CD4-positive, alpha-beta T cell (primary cell): ENCODE measurements at places on chromosomes 11 and 22. TPM values are rescaled to one million over a fixed set of nuclear protein-coding genes. Genes with fewer than 3 reads are reported as not detected.

DNA sequence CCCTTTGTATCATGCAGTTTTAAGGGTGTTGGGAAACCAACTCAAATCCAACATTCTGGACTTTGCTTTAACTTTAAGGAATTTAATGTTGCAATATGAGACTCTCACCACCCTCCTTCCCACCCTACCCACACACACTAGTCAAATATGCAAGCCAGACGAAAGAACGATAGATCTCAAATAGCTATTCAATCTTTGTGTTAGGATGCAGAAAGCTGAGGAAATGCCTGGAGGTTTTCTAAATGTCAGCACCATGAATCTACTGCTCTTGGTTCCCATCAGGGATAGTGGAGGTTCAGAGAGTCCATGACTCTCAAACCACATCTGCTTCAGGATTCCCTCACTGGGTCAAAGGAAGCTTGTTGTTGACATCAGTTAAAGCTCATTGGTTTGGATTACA, 33.7 kb downstream of the EXPH5 start:
- H3K36me3 ChIP-seq, result no peaks in the 10 kb centered on the region
- H3K4me3 ChIP-seq, result no peak overlapping the region
- no peak overlapping the region for H3K27ac ChIP-seq
- peaks cover 3% of the 10 kb centered on the region for H3K4me1 ChIP-seq
- no peaks in the 10 kb centered on the region for H3K27me3 ChIP-seq
- DNase-seq, result no peak

DNA sequence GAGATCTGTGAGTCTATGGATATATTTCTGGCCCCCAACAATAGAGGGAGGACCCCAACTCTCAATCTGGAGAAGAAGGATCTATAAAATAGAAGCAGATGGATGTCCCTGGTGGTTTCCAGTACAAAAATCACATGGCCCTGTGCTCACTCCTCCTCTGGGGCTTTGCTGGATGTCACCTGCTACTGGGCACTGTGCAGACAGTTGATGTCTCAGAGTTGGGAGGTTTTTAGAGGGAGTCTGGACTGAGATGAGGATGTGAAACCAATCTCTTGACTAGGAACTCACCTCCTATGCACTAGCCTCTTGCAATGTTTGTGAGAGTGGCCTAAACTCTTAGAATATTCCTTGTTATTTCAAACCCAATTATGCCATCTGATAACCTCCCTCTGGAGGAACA, 107.2 kb downstream of the SCN3B start:
- DNase-seq, result no peak
- no peaks in the 10 kb centered on the region for H3K27me3 ChIP-seq
- no peak overlapping the region for H3K27ac ChIP-seq
- no peak overlapping the region for H3K4me3 ChIP-seq
- H3K36me3 ChIP-seq, result no peaks in the 10 kb centered on the region
- H3K4me1 ChIP-seq, result no peaks in the 10 kb centered on the region

DNA sequence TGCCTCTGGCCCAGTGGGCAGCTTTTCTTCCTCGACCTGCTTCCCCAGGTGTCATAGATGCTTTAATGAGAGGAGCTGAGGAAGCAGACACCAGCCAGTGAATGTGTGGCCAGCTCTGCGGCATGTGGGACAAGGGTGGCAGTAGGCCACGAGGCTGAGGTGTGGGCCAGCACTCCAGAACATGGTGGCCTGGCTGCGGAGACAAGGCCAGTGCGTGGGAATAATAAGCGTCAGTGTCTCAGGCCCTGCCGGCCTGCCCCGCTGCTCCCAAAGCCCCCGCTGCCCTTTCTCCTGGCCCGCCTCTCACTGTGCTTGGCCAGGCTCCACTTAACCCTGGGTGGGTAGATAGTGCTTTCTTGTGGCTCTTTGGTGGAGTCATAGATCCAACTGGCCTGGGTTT, 2.1 kb downstream of the MAPK8IP1 start:
- no peak overlapping the region for H3K27ac ChIP-seq
- H3K4me1 ChIP-seq, result peaks cover 13% of the 10 kb centered on the region
- no peaks in the 10 kb centered on the region for H3K36me3 ChIP-seq
- no peak for DNase-seq

GRCh38 chr11:46492532-46492931, 101.0 kb upstream of the CHRM4 start:
- H3K36me3 ChIP-seq, result peaks cover 53% of the 10 kb centered on the region
- peaks cover 5% of the 10 kb centered on the region for H3K4me1 ChIP-seq
- no peak overlapping the region for H3K4me3 ChIP-seq

- H3K27ac ChIP-seq, result no peak overlapping the region
- H3K27me3 ChIP-seq, result peaks cover 6% of the 10 kb centered on the region
- no peaks in the 10 kb centered on the region for H3K4me1 ChIP-seq
- H3K4me3 ChIP-seq, result no peak overlapping the region
- H3K36me3 ChIP-seq, result no peaks in the 10 kb centered on the region
- no peak for DNase-seq
These were observed 7.1 kb downstream of the ABCG4 start for GRCh38 chr11:119155733-119156492.

- no peaks in the 10 kb centered on the region for H3K4me1 ChIP-seq
- no peak for DNase-seq
- H3K4me3 ChIP-seq, result no peak overlapping the region
These were observed 392.6 kb upstream of the SYN3 start for GRCh38 chr22:33450756-33451155.

- H3K4me1 ChIP-seq, result no peaks in the 10 kb centered on the region
- no peak overlapping the region for H3K27ac ChIP-seq
- H3K27me3 ChIP-seq, result peaks cover 21% of the 10 kb centered on the region
- no peak for DNase-seq
- no peaks in the 10 kb centered on the region for H3K36me3 ChIP-seq
These were observed 57.8 kb upstream of the PTPN5 start for GRCh38 chr11:18849406-18849805.

GRCh38 chr22:50677493-50678217, 5.0 kb downstream of the SHANK3 start:
- H3K4me1 ChIP-seq, result peaks cover 18% of the 10 kb centered on the region
- no peaks in the 10 kb centered on the region for H3K36me3 ChIP-seq
- H3K27me3 ChIP-seq, result peaks cover 20% of the 10 kb centered on the region
- H3K4me3 ChIP-seq, result no peak overlapping the region

DNA sequence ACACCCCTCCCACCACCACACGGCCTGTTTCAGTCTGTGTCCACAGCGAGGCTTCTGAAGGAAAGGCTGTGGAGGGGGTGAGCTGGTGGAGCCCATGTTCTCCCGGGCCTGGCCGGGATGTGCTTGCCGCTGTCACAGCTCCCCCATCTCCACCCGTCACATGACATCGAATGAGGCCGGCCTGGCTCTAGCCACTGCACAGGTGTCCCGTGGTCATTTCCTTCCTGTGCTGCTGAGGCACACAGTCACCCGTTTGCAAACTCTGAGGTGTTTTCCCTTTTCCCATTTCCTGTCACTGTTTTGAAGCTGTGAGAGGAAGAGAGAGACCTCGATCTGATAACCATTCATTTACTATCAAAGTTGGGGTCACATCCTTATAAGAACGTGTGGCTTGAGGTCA, 55.7 kb upstream of the CLDN5 start:
- H3K36me3 ChIP-seq, result no peaks in the 10 kb centered on the region
- H3K4me1 ChIP-seq, result peaks cover 33% of the 10 kb centered on the region
- peak overlapping the region; percentile 30 for H3K27ac ChIP-seq
- H3K4me3 ChIP-seq, result no peak overlapping the region

DNA sequence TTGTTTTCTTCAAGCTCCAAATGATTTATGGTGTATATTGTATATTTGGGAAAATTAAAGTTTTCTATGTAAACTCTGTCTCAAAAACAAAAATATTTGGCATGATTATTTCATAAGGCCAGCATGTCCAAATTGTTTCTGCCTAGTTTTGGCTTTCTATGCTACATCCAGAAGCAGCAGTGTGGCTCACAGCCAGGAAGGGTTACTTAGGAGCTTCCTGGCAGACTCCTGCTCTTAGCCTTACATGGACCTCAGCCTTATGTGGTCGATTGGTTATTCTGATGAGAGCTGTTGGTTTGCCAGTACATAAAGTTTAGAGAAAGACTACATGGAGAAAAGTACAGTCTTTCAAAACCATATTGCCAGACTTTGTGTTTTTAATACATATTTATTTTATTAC, 297.7 kb upstream of the FAT3 start:
- no peak overlapping the region for H3K4me3 ChIP-seq
- H3K27me3 ChIP-seq, result no peaks in the 10 kb centered on the region
- H3K4me1 ChIP-seq, result no peaks in the 10 kb centered on the region
- H3K36me3 ChIP-seq, result no peaks in the 10 kb centered on the region
- DNase-seq, result no peak
- H3K27ac ChIP-seq, result no peak overlapping the region

DNA sequence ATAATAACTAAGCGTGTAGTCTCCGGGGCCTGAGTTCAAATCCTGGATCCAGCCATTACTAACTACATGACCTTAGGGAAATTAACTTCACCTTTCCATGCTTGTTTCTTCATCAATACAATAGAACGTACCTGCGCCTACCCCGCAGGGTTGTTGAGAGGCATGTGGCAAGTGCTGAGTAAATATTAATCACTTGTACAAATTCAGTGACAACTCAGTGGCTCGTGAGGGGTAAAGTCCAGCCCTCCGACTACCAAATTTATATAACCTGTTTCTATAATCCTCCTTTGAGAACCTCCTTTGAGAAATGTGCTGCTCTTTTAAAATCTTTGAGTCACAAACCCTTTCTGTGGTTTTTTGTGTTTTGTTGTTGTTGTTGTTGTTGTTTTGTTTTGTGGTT, 49.8 kb downstream of the FEZ1 start:
- H3K4me3 ChIP-seq, result no peak overlapping the region
- DNase-seq, result no peak
- H3K36me3 ChIP-seq, result no peaks in the 10 kb centered on the region

DNA sequence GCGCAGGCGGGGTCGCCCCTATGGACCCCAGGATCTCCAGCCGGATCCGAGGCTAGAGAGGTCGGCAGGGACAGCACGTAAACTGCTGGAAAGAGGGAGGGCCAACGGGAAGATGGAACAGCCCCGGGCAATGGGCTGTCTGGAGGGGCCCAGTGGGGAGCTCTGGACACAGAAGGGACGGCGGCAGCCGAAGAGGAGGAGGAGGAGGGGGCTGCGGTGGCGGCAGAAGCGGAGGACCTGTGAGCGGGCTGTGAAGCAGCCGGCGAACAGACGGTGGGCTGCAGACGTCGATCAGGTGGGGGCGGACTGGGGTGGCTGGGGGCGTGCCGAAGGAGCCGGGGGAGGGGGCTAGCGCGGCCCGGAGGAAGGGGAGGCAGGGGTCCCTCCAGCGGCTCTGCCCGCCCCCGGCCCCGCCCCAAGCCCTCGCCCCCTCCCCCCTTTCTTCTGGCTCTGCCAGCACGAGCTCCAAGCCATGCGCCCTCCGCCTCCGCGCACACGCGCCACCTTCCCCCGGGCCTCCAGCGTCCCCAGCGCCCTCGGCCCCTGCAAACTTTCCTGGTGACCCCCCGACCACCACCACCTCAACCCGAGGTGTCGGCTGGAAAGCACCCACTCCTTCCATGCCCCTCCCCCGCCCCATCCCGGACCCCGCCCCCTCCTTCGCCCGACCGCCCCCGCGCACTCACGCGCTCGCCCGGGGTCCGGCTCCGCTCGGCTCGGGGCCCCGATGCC, 432 bp downstream of the TNKS1BP1 start:
- H3K4me1 ChIP-seq, result peaks cover 30% of the 10 kb centered on the region
- peak; percentile 14 for DNase-seq
- peak overlapping the region; percentile 82 for H3K27ac ChIP-seq
- peak overlapping the region; percentile 80 for H3K4me3 ChIP-seq

DNA sequence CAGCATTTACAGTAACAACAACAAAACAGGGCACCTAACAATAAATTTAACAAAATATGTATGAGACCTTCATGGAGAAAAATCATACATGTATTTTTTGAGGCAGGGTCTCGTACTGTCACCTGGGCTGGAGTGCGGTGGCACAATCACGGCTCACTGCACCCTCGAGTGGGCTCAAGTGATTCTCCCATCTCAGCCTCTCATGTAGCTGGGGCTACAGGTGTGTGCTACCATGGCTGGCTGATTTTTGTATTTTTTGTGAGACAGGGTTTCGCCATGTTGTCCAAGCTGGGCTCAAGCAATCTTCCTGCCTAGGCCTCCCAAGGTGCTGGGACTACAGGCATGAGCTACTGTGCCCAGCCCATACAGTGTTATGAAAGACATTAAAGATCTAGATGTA, 278.1 kb downstream of the SWAP70 start:
- H3K36me3 ChIP-seq, result no peaks in the 10 kb centered on the region
- no peak overlapping the region for H3K27ac ChIP-seq
- H3K4me3 ChIP-seq, result no peak overlapping the region
- no peaks in the 10 kb centered on the region for H3K27me3 ChIP-seq

GRCh38 chr22:38300197-38300945, 16.9 kb downstream of the CSNK1E start:
- no peaks in the 10 kb centered on the region for H3K27me3 ChIP-seq
- no peak overlapping the region for H3K27ac ChIP-seq
- no peaks in the 10 kb centered on the region for H3K4me1 ChIP-seq
- no peak for DNase-seq
- H3K4me3 ChIP-seq, result no peak overlapping the region

DNA sequence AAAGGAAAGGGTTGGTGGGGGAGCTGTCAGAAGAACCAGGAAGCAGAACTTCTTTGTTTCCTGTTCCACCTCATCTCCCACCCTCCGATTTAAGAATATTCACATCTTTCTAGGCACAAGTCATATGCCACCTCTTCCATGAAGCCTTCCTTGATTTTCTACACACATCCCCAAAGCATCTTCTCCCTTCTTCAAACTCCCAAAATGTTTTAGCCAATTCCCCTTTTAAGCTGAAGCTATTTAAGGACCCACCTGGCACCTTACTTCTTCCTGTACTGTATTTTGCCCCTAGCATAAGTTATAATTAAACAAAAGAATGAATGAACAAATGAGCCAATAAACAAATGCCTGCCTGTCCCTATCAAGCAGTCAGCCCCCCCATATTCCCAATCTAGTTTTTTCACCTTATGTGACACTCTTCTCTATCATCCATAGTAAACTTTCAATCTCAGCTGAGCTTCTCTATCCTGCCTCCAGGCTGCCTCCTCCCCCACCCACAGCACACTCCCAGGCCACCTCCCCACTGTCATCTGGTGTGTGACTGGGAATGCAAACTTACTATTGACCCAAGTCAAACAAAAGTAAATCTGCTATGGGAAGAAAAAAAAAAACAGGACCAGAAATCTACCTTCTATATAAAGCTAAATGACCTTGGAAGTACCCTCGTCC, 3.9 kb downstream of the TNKS1BP1 start:
- no peak overlapping the region for H3K27ac ChIP-seq
- no peaks in the 10 kb centered on the region for H3K27me3 ChIP-seq
- no peak for DNase-seq
- H3K4me3 ChIP-seq, result no peak overlapping the region
- peaks cover 10% of the 10 kb centered on the region for H3K36me3 ChIP-seq

RABL2B gene
- total RNA-seq, result 36.0 TPM

NRXN2 gene
- total RNA-seq, result 0.31 TPM

SLC17A6 gene
- not detected for total RNA-seq

SLC22A8 gene
- total RNA-seq, result not detected

PANX3 gene
- not detected for total RNA-seq

RAG1 gene
- total RNA-seq, result not detected

PDE2A gene
- 4.5 TPM for total RNA-seq

OR6T1 gene
- not detected for total RNA-seq

C11orf86 gene
- not detected for total RNA-seq

SGSM1 gene
- total RNA-seq, result 1.9 TPM

MUC2 gene
- total RNA-seq, result not detected

SREBF2 gene
- 69.9 TPM for total RNA-seq

PKNOX2 gene
- not detected for total RNA-seq

GNG3 gene
- total RNA-seq, result not detected
